ENCODE measurements at places on chromosomes 2 and 18.
A peak's percentile ranks its signal among the peaks of the same experiment; 100 is the strongest.

DNA sequence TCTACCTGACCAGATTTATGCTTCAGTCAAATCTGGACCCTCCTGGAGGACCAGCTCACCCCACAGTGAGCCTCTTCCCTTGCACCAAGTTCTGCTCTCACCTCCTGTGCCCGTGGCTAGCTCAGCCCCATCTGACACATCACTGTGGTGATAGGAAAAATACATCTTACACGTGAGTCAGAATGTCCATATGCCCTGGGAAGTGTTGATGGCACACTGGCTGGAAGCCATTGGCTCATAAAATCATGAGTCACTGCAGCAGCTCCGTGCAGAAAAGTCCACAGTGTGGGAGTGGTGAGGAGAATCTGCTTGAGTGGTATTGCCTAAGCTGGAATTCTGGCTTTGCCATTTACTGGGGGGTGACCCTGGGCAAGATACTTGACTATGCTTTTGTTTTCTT is 42.6 kb upstream of the RAPGEF4 start:
- no peak for DNase-seq

GRCh38 chr18:7248877-7249276 is 18.0 kb downstream of the LRRC30 start:
- no peak for DNase-seq

DNA sequence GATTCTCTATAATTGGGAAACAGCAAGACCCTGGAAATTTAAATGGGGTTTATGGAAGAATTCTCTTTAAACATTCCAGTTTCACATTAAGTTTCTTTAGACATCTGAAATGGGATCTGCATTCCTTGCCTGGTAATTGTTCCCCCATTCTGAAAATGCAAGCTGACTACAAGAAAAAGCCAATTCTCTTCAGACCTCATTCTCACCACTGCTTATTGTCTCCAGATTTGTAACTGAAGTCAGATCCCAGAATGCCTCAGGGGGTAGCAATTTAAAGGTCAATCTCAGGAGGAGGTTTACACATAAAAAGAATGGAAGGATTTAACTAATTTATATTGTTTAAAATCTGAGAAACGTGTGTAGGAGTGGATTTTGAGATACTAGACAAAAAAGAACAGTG is 41.2 kb downstream of the COL3A1 start:
- no peak for DNase-seq

DNA sequence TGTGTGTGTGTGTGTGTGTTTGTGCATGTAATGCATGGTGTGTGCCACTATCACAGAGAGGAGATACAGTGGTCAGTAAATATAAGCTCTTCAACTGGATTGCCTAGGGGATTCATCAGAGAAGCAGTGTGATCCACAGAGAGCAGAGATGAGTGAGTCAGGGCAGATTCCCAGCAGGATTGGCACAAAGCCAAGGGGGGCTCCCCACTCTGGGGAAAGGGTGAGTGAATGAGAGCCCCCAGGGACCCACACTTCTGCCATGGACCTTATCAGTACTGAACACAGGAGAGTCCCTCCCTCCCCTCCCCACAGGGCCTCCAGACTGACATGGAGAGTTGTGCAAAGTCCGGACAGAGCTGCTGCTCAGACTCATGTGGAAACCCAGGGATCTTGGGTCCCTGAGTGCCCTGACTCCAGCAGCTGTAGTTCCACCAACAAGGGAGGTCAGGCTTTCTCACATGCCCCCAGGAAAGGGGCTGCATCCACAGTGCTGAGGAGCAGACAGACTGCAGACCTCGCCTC is 748.8 kb downstream of the NR4A2 start:
- DNase-seq: no peak

DNA sequence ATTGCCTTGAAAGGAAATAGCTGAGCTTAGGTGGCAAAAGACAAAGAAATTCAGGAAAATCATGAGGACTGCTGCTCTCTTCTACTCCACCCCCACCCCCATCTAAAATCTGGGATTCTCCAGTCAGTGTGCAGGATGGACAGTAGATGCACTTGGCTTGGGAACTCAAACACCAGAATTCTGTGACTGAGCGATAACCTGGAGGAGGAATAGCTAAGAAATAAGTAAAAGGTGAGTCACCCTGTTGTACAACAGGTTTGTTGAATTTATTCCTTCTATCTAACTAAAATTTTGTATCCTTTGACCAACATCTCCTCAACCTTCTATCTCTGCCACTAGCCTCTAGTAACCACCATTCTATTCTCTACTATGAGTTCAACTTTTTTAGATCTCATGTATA is 1029.9 kb upstream of the ACVR2A start:
- no peak for DNase-seq

GRCh38 chr2:102399499-102400141 is 23.3 kb upstream of the IL18RAP start:
- DNase-seq: no peak

DNA sequence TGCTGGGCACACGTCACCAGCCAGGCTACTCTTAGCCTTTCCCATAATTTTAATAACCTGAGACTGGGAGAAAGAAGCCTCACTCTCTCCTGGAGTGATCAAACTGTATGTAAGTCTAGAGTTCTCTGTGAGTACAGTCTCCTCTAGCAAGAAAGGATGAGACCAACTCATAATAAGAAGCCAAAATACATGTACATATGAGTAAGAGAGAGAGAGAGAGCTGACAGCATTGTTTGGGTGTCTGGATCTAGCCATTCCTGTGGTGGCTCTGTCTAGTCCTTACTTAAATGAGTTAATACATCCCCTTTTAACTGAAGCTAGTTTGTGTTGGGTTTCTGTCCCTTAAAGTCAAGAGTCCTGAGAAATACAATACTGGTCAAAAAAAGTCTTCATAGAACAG is 26.0 kb upstream of the ANXA4 start:
- no peak for DNase-seq

DNA sequence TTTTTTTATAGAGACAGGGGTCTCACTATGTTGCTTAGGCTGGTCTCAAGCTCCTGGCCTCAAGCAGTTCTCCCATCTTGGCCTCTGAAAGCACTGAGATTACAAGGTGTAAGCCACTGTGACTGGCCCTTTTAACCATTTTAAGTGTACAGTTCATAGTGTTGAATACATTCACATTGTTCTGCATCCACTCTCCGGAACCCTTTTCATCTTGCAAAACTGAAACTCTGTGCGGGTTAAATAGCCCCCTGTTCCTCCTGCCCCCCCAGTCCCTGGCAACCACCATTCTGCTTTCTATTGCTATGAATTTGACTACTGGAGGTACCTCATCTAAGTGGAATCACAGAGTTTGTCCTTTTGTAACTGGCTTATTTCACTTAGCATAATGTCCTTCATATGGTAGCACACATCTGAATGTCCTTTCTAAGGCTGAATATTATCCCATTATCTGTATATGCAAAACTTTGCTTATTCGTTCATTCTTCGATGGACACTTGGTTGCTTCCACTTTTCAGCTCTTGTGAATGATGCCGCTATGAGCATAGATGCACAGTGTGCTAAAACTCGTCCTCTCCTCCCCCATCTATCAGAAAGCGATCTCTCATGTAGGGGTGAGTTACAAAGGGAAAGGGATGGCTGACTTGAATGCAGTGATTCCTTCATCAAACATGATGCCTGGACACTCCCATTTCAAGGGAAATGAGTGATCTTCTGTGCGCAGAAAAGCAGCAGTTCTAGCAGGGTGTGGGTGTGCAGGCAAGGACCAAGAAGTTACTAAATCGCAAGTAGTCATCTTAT is 30.2 kb downstream of the CABLES1 start:
- no peak for DNase-seq

DNA sequence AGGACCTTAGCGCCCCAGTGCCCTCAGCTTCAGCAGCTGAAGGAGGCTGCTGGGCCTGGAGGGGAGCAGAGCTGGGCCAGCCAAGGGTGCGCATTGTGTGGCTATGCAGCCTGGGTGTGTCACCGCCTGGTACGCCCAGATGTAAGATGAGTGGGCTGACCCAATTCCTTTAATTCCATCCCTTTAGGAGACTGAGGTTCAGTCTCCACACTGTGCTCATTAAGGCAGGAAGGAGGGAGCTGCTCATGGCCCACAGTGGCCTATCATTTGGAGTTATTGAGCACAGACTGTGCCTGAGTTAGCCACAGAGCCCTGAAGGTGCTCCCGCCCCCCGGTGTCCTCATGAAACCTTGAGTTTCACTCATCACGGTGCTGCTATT is 194.1 kb upstream of the GLI2 start:
- DNase-seq: no peak

DNA sequence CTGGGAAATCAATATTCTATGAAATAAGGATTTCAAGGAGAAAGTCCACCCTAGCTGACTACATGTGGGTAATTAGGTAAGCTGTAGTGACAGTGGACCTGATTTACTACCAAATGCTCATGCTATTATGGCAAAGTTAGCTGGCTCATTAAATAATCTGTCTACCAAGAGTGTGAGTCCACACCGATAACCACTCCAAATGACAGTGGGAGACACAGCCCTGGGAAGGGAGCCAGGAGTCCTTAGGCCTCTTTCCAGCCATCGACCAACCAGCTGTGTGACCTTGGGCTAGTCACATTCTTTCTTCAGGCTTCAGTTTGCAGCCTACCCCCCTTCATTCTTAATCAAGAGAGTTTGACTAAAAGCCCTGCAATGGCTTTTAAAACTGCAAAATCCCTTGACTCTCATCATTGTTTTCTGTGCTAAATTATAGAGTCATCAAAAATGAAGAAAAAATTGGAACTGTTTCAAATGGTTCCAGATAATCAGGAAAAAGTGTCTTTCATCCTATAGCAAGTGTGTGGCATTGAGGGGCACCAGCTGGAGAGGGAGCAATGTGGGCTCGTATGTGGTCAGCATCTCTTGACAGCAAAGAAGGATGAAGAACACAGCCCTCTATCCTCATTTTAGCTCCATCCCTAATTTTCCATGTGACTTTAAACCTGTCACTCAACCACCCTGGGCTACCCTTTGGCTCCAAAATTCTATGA is 45.6 kb upstream of the SLC14A2 start:
- no peak for DNase-seq

DNA sequence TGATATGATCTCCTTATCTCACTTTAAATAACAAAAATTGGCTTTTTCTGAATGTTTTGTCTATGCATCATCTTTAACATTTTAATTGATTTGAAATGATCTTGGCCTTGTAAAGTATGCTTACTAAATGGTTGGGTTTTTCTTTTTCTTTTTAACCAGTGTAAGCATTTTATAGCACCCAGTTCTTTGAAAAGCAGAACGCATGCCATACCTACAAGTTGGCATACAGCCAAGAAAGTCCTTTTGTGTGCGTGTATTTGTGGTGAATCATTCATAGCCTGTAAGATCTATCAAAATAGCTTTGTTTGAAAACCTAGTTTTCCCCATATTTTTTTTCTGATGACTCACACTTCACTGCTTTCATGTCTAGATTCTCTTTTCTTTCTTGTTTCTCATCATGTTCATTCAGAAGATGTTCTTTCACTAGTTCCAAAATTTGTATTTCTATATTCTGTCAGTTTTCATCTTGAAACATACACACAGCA is 4.1 kb upstream of the VRK2 start:
- DNase-seq: no peak

GRCh38 chr2:42030829-42031228 is 17.0 kb upstream of the PKDCC start:
- no peak for DNase-seq

DNA sequence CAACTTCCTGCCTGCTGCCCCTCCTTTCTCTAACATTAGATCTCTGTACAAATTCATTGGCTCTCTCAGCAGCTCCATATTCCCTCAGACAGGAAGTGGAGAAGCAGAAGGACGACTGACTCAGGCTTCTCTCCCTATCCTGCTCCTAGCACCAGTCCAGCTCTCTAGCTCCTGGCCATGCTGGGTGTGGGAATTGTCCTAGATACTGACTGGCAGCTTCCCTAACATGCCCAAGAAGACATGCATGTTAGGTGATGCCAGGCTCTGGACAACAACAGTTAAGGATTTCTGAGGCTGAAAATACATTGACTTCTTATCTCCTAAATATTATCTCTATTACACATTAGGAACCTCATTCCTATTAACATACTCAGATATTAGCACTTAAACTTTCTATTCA is 292.9 kb downstream of the IKZF2 start:
- DNase-seq: no peak

- no peak for DNase-seq
Measured at GRCh38 chr2:67318993-67319481, 78.1 kb upstream of the ETAA1 start.

GRCh38 chr2:85887566-85888019 is 1.2 kb downstream of the ST3GAL5 start:
- peak; percentile 15 for DNase-seq

DNA sequence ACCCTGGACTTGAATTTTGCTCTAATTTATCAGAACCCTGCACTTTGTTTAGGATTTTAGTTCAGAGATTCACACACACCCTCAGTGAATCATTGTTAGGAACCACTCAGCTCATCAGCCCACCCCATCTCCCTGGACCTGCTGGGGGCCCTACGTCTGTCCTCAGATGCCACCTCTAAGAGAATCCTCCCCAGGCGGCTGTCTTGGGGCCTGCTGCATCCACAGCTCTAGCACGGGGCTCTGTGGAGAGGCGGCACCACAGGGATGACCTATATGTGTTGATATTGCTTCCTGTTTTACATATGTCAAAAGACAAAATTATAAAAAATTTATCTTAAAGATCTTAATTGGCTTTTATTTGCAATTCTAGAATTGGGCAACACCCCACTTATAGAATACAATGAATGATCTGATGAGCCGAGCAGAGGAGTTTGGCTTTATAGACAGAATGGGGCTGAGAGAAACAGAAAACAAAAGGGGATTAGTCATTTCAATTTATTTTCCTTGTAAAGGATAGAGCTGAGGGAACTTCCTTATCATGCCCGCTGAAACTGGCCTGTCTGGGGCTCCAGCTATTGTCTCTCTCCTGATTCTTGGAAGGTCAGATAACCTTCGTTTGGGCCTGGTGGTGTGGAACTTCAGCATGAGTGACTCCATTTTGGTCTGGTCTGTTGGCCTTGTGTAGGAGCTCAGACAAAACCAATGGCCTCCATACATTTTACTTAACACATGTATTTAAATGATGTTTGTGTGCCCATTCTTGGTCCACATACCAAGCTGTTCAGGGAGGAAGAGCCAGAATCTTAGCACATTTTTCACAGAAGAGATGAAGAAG is 1.4 kb downstream of the MYO7B start:
- DNase-seq: no peak

DNA sequence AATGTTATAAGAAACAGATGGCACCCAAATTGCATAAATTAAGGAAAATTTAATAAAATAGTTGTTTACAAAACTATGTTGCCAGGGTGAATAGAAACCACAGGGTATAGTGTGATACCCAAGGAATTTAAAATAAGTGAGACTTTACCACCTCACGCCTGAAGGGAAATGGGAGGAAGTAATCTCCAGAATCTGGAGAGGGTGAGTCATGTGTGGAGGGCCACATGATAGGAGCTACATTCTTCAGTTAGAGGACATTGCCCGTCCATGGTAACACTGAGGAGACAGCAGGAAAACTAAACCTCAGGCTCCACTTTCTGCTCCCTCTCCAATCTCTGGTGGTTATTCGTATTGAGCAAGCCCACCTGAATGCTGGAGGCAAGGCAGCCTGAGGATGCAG is 97.2 kb upstream of the NXPH2 start:
- no peak for DNase-seq

DNA sequence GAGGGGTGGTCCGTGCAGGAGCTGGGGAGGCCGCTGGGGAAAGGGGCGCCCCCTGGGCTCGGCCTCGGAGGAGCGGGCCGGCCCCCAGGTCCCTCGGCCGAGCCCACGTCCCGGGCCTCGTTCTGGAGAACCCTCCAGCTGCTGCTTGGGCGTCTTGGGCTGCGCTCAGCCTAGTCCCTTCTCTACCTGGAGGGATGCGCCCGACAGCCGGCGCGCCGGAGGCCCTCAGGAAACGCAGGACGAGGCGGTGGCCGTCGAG is 293 bp upstream of the D2HGDH start:
- no peak for DNase-seq
